ENCODE measurements at places on chromosomes 3 and 15. TPM values are rescaled to one million over a fixed set of nuclear protein-coding genes. Genes with fewer than 3 reads are reported as not detected.

Gene PRR20G
- not detected for total RNA-seq

Gene CEP19
- 2.2 TPM for total RNA-seq

Gene ATP13A5
- total RNA-seq, result not detected

Gene CHRNA5
- 27.3 TPM for total RNA-seq

Gene CLRN1
- not detected for total RNA-seq

Gene GHRL
- total RNA-seq, result not detected

Gene ARGFX
- total RNA-seq, result not detected

Gene GP5
- total RNA-seq, result not detected

Gene WNT5A
- total RNA-seq, result 0.64 TPM

Gene SLC24A5
- total RNA-seq, result not detected

Gene RTP4
- not detected for total RNA-seq

Gene PSTPIP1
- total RNA-seq, result not detected

Gene AMOTL2
- total RNA-seq, result 45.0 TPM

Gene SEMA5B
- total RNA-seq, result 0.45 TPM

Gene TUSC7
- total RNA-seq, result not detected

Gene KLF15
- total RNA-seq, result 0.06 TPM

Gene ISG20
- 39.7 TPM for total RNA-seq

Gene KBTBD8
- total RNA-seq, result 0.63 TPM

Gene GOLGA8G
- not detected for total RNA-seq

Gene ATP8B4
- total RNA-seq, result 1.6 TPM

Gene GOLGA6L9
- total RNA-seq, result 3.5 TPM

Gene SENP8
- total RNA-seq, result 0.92 TPM

Gene PRSS50
- not detected for total RNA-seq

Gene CADPS
- total RNA-seq, result not detected

Gene NR1I2
- not detected for total RNA-seq

Gene CCDC54
- not detected for total RNA-seq

Gene CYP11A1
- total RNA-seq, result not detected

Gene EXD1
- not detected for total RNA-seq

Gene GPR87
- total RNA-seq, result 1.2 TPM

Gene ITGB5
- total RNA-seq, result 410 TPM

Gene CDC25A
- 10.6 TPM for total RNA-seq

Gene PCYT1A
- total RNA-seq, result 32.9 TPM

Gene FANCD2OS
- not detected for total RNA-seq

Gene TGM4
- 0.05 TPM for total RNA-seq

Gene THBS1
- total RNA-seq, result 29.3 TPM

Gene RPUSD2
- total RNA-seq, result 16.6 TPM

Gene TNFSF10
- total RNA-seq, result 0.10 TPM

Gene FBXW12
- not detected for total RNA-seq

Gene CPLX3
- total RNA-seq, result not detected

Gene DENND6A
- 8.9 TPM for total RNA-seq

Gene TJP1
- 78.7 TPM for total RNA-seq

Gene OR5K2
- not detected for total RNA-seq

Gene MUC4
- not detected for total RNA-seq

Gene RCCD1
- 40.0 TPM for total RNA-seq

Gene ROBO2
- total RNA-seq, result not detected

Gene STRC
- total RNA-seq, result 0.09 TPM

Gene GABRB3
- 78.3 TPM for total RNA-seq

Gene UBE3A
- 25.9 TPM for total RNA-seq

Gene P4HTM
- total RNA-seq, result 14.8 TPM

Gene CIDEC
- total RNA-seq, result 2.8 TPM

Gene SCN5A
- 1.3 TPM for total RNA-seq

Gene MAPKBP1
- 4.8 TPM for total RNA-seq

Gene LMCD1
- 75.6 TPM for total RNA-seq

Gene FBLN2
- 1.5 TPM for total RNA-seq

Gene CYP1A2
- not detected for total RNA-seq

Gene ISL2
- 3.9 TPM for total RNA-seq

Gene RBMS3
- 0.34 TPM for total RNA-seq

Gene NRROS
- not detected for total RNA-seq

Gene FEZF2
- total RNA-seq, result not detected

Data from A549 treated with DMSO at 1 μM for 4 hours (cell line).